ENCODE measurements at places on chromosomes 13 and 19. TPM values are rescaled to one million over a fixed set of nuclear protein-coding genes. Genes with fewer than 3 reads are reported as not detected.

The GMIP gene
- total RNA-seq: 19.7 TPM

The FLT1 gene
- 16.2 TPM for total RNA-seq

The AMH gene
- total RNA-seq: 0.74 TPM

The PEX11G gene
- 0.25 TPM for total RNA-seq

The LPAR2 gene
- 25.8 TPM for total RNA-seq

The RETN gene
- 0.98 TPM for total RNA-seq

The FCAR gene
- total RNA-seq: 0.98 TPM

The GPC6 gene
- 14.3 TPM for total RNA-seq

The ERICH6B gene
- total RNA-seq: 0.25 TPM

The VSTM1 gene
- not detected for total RNA-seq

The PLVAP gene
- total RNA-seq: 0.74 TPM

The ZNF69 gene
- total RNA-seq: 27.5 TPM

The FOXA3 gene
- total RNA-seq: not detected

The OR7C1 gene
- total RNA-seq: not detected

The FGF14 gene
- total RNA-seq: 49.9 TPM

Data from temporal lobe (tissue), 4 donors.